H9 (cell line): ENCODE measurements at places on chromosomes 12 and 14. TPM values are rescaled to one million over a fixed set of nuclear protein-coding genes. Genes with fewer than 3 reads are reported as not detected.

The PRIM1 gene
- total RNA-seq = 46.5 and 50.7 TPM in 2 replicates

The TBC1D30 gene
- total RNA-seq = 1.6 and 2.2 TPM in 2 replicates

The FLVCR2 gene
- 6.1 and 7.1 TPM in 2 replicates for total RNA-seq

The GLIPR1L1 gene
- 1.9 and 3.2 TPM in 2 replicates for total RNA-seq

The GPR135 gene
- total RNA-seq = 1.8 and 1.9 TPM in 2 replicates

The SLCO1C1 gene
- total RNA-seq = not detected in 2 replicates

The DLGAP5 gene
- 115 and 118 TPM in 2 replicates for total RNA-seq

DNA sequence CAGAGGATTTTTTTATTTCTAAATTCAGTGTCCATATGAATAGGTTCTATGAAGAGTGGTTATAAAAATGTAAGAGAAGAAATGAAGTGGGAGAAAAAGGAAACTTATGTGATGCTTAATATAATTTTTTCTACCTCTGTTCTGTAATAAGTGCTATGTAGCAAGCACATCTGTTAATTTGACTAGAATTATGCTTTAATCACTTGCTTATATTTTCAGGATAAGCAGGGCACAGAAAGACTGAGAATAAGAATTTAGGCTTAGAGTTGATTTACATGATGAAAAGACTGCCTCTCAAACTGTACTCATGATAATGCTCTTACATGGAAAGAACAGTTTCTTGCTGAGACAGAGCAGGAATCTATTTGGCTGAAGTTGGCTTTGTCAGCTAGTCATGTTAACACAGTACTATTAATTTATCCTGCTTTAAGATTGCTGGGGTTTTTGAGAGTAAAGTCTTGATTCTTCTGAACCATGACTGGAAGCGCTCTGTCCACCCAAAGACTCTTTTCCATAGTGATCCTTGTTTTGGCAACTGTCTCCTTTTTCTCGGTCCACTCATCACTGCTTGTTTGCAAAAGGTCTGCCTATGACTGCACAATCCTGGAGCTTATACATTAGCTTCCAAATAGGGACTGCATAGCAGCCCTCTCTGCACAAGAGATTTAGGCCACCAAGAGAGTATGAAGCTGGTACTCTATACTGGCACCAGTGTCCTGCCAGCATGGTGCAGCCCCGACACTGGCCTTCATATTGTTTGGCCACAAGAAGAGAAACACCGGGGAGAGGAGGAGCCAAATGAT is 98.8 kb downstream of the AKAP6 start:
- peaks cover 6% of the 10 kb centered on the region for H3K36me3 ChIP-seq
- H3K27me3 ChIP-seq = no peaks in the 10 kb centered on the region
- H3K27ac ChIP-seq = no peak overlapping the region
- H3K4me1 ChIP-seq = no peaks in the 10 kb centered on the region
- no peak for DNase-seq

DNA sequence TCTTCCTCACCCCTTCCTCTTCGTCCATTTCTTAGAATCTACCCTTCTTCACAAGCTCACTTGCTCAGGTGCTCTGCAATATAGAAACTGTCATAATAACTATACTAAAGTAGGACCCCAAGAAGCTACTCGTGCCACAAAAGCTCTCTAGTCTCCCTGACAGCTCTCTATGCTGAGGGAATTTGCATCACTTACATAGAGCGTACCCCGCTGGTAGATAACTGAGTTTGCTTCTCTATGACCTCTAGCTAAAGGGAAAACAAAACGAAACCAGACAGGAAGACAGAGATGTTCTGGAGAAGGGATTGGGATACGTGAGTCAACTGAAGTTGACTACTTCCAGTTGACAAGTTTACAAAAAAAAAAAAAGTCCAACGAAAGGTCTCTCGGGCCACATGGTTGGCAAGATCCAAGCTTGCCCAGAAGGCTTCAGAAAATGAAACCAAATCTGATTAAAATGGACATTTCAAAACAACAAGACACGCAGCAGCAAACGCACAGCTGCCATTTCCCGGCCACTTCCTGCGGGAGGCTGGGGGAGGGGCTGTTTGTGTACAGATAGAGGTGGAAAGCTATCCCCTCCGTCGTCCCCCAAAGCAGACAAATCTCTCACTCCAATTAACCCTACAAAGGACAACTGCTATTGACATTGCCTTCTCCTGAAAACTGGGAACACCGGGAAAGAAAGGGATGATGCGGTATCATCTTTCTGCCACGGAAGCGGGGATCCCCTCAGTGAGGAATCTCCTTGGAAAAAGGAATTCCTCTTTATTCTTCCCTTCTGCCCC is 1.3 kb downstream of the BAZ2A start:
- H3K36me3 ChIP-seq = peaks cover 2% of the 10 kb centered on the region; the same call in 1 of the 3 replicates
- DNase-seq = no peak
- H3K27me3 ChIP-seq = no peaks in the 10 kb centered on the region
- H3K4me3 ChIP-seq = peak overlapping the region; percentile 97
- peaks cover 14% of the 10 kb centered on the region; the same call in 1 of the 2 replicates for H3K4me1 ChIP-seq

DNA sequence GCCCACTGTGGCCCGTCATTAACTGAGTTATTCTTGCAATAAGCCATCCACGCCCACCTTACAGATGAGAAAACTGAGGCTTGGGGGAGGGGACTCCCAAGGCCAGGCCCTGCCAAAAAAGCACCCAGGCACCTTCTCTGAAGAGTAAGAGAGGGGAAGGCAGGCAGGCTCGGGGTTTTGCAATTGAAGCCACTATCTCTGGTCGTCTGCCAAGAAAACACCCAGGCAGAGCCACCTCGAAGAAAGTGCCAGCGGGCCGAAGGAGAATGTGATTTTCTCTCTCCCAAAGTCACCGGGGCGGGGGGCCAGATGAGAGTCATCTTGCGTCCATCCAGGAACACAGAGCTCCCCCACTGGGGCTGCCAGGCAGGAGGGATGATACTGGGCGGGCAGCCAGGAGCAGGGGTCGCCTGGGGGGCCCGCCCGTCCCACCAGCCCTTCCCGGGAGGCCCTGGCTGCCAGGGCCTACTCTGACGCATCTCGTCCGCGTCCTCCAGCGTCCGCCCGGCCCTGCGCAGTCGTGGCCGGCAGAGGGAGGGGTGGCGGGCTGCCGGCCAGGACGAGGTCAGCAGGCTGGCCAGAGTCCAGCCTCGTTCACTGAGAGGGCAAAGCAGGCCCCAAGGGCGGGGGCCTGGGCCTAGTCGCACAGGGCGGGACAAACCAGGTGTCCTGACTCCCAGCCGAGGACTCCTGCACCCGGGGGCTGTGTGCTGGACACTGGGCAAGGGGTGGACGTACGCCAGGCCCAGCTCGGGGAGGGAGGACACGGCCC is 74.3 kb downstream of the RFLNA start:
- H3K27me3 ChIP-seq = no peaks in the 10 kb centered on the region
- no peak overlapping the region for H3K27ac ChIP-seq
- H3K4me3 ChIP-seq = no peak overlapping the region
- no peaks in the 10 kb centered on the region for H3K4me1 ChIP-seq
- peaks cover 38% of the 10 kb centered on the region for H3K36me3 ChIP-seq

DNA sequence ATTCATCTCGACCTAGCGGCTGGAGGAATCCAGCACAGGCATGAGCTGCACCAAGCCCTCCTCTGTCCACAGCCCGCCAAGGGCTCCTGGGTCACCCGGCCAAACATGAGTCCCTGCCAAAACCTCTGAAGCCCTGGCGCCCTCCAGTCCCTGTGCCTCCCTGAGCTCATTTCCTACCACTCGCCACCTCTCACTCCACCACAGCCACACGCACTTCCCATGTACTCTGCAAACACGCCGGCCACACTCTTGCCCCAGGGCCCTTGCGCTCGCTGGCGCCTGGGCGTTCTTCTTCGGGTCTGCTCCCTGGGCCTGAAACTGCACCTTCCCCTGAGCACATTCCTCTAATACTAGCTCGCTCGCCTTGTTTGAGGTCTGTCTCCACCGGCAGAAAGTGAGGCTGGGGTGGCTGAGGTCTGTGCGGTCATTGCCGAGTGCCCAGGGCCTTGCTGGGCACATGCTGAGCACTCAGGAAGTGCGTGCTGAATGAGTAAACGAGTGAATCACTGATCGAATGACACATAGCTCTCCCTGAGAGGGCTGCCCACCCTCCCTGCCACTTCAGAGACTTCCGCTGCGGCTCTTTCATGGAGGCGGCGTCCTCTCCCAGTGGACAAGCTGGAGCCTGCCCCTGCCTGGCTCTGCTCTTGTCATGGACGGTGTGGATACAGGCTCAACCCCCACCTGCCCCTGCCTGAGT is 33.7 kb upstream of the DLK1 start:
- no peak overlapping the region; the same call in 2 of the 3 replicates for H3K4me3 ChIP-seq
- H3K4me1 ChIP-seq = no peaks in the 10 kb centered on the region; the same call in 1 of the 2 replicates
- DNase-seq = no peak
- no peaks in the 10 kb centered on the region for H3K36me3 ChIP-seq
- H3K27me3 ChIP-seq = no peaks in the 10 kb centered on the region

- H3K4me1 ChIP-seq = peaks cover 3% of the 10 kb centered on the region; the same call in 1 of the 2 replicates
- no peak overlapping the region for H3K27ac ChIP-seq
- H3K4me3 ChIP-seq = peak overlapping the region; percentile 96
- peaks cover 28% of the 10 kb centered on the region for H3K36me3 ChIP-seq
Measured at GRCh38 chr14:60722357-60723115, 1.6 kb downstream of the SIX4 start.

DNA sequence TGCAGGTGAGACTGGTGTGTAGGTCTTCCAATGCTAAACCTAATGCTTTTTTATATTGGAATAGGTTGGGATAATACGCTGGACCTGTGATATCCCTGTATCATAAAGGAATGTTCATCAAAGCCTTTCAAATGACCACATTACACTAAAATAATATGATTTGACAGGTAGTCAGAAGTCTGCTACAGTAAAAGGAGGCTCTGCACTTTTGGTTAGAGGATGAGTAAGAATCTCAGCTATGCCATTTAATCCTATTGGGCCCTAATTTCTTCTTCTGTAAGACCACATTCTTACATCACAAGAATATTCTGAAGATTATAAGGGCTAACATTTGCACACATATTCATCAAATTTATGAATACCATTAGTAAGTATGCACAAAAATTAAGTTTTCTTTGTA is 250.5 kb upstream of the FLRT2 start:
- no peaks in the 10 kb centered on the region for H3K4me1 ChIP-seq
- H3K27ac ChIP-seq = no peak overlapping the region
- H3K36me3 ChIP-seq = no peaks in the 10 kb centered on the region
- no peaks in the 10 kb centered on the region for H3K27me3 ChIP-seq
- H3K4me3 ChIP-seq = no peak overlapping the region

DNA sequence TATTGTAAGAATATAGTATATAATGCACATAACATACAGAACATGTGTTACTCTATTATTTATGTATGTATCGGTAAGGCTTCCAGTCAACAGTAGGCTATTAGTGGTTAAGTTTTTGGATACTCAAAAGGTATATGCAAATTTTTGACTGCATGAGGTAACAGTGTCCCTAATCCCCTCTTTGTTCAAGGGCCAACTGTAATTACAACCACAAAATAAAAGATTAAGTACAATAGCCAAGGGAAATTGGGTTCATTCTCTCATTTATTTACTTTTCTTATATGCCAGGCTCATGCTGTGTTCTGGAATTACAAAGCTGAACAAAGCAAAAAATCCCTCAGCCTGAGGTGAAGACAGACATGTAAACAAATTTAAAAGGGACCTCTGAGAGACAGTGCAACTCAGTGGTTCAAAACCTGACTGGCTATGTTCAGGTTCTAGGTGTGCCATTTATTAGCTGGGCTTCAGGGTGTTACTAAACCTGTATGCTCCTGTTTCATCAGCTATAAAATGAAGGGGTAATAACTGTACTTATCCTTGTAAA is 43.4 kb upstream of the TSPAN8 start:
- H3K4me1 ChIP-seq = peaks cover 2% of the 10 kb centered on the region; the same call in 1 of the 2 replicates
- H3K36me3 ChIP-seq = peaks cover 28% of the 10 kb centered on the region
- no peak for DNase-seq
- no peak overlapping the region for H3K27ac ChIP-seq
- no peaks in the 10 kb centered on the region for H3K27me3 ChIP-seq

- no peak overlapping the region for H3K4me3 ChIP-seq
- H3K36me3 ChIP-seq = no peaks in the 10 kb centered on the region
- DNase-seq = no peak
- no peak overlapping the region for H3K27ac ChIP-seq
- no peaks in the 10 kb centered on the region for H3K27me3 ChIP-seq
Measured at GRCh38 chr14:74542056-74542685, 48.6 kb downstream of the ISCA2 start.

DNA sequence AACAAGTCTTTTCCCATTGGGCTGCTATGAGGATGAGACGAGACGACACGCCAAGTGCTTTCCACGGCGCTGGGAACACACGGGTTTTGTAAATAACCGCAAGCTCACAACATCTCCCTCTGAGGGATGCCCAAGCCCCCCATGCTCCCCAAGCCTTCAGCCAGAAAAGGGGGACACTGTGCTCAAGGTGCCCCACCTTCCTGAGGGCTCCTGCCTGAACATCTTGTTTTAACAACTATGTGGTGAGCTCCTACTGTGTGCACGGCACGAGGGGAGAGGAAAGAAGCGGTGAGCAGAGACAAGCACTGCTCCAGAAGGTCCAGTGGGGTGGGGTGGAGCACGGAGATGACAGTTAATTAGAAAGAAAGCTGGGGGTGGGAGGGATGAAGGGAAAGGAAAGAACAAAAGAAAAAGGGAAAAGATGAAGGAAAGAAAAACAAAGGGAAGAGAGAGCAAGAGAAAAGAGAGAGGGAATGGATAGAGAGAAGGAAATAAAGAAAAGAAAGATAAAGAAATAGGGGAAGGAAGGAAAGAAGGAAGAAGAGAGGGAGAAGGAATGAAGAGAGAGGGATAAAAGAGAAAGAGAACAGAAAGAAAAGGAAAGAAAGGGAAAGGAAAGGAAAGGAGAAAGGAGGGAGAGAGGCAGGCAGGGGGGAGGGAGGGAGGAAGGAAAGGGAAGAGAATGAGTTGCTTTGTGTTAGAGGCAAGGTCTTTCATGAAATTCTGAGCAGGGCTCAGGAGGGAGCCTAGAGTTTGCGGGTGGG is 56.8 kb downstream of the SLC15A4 start:
- no peaks in the 10 kb centered on the region; the same call in 1 of the 2 replicates for H3K27me3 ChIP-seq
- H3K36me3 ChIP-seq = no peaks in the 10 kb centered on the region

DNA sequence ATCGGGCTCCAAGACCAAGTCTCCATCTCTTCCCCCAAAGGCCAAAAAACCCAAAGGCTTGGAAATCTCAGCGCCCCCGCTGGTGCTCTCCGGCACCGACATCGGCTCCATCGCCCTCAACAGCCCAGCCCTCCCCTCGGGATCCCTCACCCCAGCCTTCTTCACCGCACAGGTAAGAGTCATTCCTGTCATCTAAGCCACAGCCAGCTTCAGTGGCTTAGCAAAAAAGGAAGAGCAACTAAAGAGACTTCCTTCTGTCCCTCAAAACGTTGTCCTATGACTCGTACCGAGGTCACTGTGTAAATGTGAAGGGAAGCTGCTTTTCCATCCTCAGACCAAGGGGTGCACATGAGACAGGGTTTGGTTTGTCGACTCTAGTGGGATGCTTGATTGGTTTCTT is 53.4 kb downstream of the ELK3 start:
- no peaks in the 10 kb centered on the region for H3K27me3 ChIP-seq
- no peak for DNase-seq

DNA sequence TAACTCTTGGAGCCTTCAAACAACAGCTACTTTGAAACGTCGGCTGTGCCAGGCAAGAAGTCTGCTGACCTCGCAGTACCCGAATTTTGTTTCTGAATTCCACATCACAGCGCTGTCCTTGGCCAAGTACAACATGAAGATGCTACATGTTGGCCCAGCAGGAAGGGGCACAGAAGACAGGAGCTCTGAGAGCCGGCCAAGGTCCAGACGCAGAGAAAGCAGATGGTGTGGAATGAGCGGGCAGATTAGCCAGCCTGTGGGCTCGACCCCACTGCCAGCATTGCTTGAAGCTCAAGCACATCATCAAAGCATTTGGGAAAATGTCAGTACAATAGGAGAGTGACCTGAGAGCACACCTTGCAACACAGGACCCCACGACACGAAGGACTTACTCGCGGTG is 64.5 kb downstream of the FZD10 start:
- DNase-seq = no peak
- no peak overlapping the region for H3K4me3 ChIP-seq
- H3K4me1 ChIP-seq = peaks cover 1% of the 10 kb centered on the region; the same call in 1 of the 2 replicates
- H3K27me3 ChIP-seq = peaks cover 19% of the 10 kb centered on the region; the same call in 1 of the 2 replicates
- H3K27ac ChIP-seq = no peak overlapping the region

- no peaks in the 10 kb centered on the region for H3K36me3 ChIP-seq
- no peak overlapping the region for H3K27ac ChIP-seq
- no peaks in the 10 kb centered on the region for H3K27me3 ChIP-seq
- no peak overlapping the region for H3K4me3 ChIP-seq
Measured at GRCh38 chr12:58575256-58575655, 345.0 kb downstream of the LRIG3 start.
